ENCODE measurements at places on chromosomes 1 and 21.

DNA sequence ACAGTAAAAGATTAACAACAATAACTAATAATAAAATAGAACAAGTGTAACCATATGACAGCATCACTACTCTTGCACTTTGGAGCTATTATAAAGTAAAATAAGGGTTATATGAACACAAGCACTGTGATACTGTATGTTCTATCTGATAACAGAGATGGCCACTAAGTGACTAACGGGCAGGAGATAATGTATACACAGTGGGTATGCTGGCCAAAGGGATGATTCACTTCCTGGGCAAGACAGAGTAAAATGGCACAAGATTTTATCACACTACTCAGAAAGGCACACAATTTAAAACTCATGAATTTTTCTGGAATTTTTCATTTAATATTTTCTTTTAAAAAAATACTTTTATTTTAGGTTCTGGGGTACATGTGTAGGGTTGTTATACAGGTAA, 12.3 kb downstream of the SLC9C2 start:
- no peak for DNase-seq

DNA sequence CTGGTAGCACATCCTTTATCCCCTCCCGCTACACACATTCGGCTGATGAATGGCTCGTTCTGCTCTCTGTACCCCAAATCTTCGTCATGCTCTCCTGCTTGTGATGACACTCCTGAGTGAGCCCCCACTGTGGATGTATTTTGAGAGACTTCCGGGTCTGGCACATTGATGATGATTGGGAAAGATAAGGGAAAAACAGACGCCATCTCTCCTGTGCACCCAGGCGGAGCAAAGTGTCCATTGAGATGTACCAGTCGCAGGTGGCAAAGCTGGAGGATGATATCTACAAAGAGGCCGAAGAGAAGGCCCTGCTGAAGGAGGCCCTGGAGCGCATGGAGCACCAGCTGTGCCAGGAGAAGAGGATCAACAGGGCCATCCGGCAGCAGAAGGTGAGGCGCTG, 27.9 kb upstream of the EFHD2 start:
- no peak for DNase-seq

DNA sequence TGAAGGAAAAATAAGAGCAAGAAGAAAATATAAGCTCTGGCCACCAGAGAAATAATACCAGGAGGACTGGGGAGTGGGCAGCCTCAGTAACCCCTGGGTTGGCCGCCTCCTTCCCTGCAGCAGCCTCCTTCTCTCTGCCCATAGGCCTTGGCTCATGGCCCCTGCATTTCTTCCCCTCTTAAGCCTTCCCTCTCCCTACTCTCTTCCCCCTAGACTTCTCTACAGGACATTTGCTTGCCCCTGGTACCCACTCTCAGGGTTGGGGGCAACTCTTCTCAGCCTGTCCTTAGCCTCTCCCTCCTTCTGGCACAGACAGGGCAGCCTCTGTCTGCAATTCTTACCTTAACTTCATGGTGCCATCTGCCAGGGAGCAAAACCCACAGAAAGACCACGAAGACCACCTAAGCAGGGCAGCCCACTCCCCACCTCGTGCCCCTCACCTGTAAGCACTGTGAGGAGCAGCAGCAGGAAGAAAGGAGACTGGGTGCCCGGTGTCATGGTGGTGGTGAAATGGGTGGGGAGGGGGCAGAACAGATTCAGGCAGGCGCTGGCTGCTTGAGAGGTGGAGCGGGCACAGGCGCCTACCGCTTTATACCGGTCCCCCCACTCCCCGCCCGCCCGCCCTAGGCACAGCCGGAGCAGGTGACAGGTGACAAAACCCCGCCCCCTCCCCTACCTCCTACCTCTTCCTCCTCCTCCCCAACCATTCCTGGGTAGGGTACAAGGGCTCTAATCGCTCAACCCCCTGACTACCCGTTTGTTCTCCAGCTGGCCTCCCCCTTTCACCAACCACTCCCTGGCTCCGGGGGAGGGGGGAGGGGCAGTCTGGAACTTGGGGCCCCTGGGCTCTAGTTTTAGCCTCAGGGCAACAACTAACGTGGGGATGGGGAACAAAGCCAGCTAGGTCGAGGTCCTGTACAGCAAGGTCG, 15.1 kb downstream of the THBS3 start:
- DNase-seq, result no peak

- no peak for DNase-seq
These were observed 485.4 kb upstream of the USP24 start for GRCh38 chr1:55700359-55701130.

DNA sequence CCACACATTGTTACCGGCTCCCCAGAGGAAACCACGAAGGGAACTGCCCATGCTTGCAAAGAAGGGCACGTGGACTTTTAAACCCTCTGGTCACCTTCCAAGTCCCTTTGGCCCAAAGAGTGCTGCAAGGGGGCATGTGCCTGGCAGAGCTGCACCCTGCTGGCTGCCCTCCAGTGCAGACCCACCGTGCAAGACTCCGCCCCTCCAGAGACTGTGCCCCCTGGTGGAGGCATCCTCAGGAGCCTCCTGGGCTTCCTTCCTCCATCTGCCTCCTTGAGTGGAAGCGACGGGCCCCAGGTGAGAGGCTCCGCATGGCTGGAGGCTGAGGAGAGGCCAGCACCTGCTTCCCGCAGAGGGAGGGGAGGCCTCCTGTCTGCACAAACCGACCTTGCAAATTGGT, 100.6 kb downstream of the CRYAA start:
- DNase-seq, result no peak

- DNase-seq, result no peak
These were observed 205.9 kb upstream of the DPYD start for GRCh38 chr1:98126740-98127139.
